Kidney (tissue), 22 donors: ENCODE measurements at places on chromosomes 2 and 18. TPM values are rescaled to one million over a fixed set of nuclear protein-coding genes. Genes with fewer than 3 reads are reported as not detected.
A peak's percentile ranks its signal among the peaks of the same experiment; 100 is the strongest.

- no peak for DNase-seq
These were observed 205.1 kb downstream of the TNS1 start for GRCh38 chr2:217797661-217798069.

DNA sequence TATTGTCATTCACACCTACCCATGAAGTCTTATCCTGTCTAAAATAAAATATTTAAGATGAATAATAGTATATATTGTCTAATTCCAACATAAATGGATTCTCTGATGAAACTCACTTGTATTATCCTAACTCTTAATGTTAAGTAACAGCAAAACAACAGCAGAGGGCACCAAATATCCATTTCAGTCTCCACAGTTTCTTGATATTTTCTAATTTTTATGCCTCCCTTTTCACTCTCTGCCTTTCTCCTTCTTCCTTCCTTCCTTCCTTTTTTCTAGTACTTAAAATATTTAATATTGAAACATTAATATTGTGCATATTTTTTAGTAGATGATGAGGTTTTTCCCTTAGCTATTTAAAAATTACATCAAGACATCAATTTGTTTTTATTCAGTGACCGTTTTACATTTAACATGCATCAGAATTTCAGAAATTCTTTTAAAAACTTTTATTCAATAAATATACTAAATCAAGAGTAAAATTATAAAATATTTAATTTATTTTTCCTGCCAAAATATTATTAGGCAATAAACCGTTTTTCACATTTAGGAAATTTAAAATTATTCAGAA, 97.6 kb downstream of the WDR7 start:
- peak; percentile 47 for DNase-seq

Gene CDH19
- 0.37 TPM for polyA plus RNA-seq

DNA sequence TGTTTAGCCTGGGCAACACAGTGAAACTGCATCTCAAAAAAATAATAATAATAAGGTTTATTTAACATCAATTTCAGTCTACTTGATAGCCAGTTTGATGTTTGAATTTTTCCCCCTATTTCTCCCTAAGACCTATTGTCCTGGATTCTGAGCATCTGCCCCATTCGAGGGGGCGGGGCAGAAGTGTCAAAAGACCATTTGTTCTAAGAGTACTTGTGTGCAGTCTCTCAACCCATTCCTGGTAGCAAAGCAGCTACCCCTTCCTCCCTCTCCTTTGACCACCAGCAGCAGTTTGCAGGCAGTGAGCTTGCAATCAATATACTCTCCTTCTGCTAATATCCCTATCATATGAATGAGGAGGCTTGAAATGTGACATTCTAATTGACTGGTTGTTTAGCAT, 71.9 kb downstream of the VWC2L start:
- no peak for DNase-seq

GRCh38 chr2:204005940-204006721, 69.6 kb downstream of the ICOS start:
- no peak for DNase-seq

- no peak for DNase-seq
These were observed 54.7 kb upstream of the TGFA start for GRCh38 chr2:70608373-70608772.

DNA sequence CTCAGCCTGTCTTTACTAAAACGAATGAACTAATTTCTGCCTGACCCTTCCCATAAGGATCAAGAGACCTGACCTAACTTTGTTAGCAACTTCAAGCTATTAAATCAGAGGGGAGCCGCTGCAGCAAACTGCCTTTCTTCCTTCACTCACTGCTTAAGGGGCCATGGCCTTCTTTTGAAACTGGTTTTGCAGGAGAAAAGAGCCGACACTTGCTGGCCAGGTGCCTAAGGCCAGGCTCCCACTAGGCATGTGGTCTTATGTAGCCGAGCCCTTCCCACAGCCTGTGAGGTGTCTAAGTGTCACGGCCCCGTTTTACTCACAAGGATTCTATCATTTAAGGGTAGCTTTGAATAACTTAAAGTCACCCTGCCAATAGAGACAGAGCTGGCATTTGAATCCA, 130.8 kb downstream of the ZNF236 start:
- DNase-seq: no peak

DNA sequence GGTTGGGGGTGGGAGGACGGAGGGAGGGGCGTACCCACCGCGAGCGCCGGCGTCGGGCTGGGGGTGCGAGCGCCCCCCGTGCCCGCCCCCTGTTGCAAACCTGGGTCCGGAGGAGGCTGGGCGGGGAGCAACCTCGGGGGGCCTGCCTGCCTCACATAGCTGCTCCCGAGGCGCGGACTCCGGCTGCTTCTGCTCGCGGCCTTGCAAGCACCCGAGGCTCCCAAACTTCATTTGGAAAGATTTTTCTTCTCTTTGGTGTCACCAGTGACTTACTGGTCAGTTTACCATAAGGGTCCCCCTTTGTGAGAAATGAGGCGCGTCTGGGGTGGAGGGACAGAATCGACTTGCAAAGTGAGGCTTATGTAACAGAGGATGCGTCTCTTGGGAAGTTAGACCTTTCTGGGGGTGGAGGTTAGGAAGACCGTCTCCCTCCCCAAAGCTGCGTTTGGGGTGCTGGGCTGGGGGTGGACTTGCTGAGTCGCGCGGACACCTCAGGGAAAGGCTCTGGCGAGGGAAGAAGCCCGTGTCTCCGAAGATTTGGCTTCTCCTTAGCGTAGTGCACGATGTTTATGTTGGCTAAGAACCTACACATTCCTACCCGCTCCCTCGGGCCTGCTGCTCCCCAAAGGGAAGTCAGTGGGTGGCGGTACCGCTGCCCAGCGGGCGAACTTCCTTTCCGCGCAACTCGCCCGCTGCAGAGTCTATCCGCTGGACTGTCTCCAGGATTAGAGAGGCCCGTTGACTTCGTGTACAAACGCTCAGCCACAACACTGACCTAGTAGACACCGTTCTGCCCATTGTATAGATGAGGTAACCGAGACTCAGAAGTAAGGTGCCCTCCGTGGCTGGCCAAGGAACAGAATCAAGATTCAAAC, 559 bp downstream of the TMEM37 start:
- peak; percentile 42 for DNase-seq

DNA sequence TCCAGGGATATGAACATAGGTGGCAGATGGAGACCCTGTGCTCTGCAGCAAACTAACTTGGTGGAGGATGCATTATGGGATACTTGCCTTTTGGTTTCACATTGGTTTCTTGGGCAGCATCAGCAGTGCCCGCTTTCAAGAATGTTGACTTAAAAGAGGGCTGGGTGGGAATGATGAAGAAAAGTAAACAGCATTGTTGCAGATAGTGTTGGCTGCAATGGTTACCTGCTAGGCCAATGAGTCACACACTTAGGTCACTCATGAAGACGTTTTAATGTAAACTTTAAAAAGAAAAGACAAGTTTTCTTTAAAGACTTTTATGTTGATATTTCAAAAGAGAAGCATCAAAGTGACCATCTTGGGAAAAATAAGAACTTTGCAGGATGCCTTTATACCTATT, 26.1 kb upstream of the FAM237A start:
- no peak for DNase-seq

- no peak for DNase-seq
These were observed 105.1 kb upstream of the TTC27 start for GRCh38 chr2:32522770-32523169.

DNA sequence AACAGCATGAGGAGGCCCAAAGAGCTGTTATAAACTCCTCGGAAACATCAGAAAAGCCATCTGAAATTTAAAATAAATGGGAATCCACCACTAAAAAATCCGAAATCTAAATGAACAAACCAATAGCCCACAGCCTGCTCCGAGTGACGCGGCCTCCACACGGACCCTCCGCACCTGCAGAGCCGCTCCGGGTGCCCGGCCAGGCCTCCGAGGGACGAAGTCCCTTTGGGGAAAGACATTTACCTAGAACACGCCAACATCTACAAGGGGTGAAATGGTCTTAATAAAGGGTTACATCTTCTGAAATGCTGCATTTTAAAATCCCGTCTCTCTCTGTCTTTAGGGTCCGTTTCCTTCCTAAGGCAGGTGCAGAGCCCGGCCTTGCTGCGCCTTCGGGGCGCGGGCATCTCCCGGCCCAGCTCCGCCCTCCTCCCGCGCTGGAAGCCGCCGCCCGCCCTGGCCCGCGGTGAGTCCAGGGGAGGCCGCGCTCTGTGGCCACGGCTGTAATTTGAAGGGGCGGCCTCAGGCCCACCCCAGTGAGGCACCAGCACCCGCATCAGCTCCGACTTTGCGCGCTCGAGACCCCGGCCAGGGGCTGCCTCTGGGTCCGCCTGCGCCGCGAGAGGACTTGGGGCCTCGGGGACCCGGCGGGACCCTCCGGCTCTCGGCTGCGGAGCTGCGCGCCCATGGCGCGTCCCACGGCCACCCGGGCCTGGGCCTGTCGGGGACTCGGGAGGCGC, 42.3 kb upstream of the CTDP1 start:
- DNase-seq: no peak

- DNase-seq: no peak
These were observed 59.7 kb downstream of the DYSF start for GRCh38 chr2:71513096-71513495.

Gene ANXA4
- 168 TPM for polyA plus RNA-seq

GRCh38 chr2:120847700-120848321, 112.1 kb downstream of the GLI2 start:
- DNase-seq: peak; percentile 87

GRCh38 chr2:234517971-234518370, 21.1 kb upstream of the ARL4C start:
- no peak for DNase-seq

DNA sequence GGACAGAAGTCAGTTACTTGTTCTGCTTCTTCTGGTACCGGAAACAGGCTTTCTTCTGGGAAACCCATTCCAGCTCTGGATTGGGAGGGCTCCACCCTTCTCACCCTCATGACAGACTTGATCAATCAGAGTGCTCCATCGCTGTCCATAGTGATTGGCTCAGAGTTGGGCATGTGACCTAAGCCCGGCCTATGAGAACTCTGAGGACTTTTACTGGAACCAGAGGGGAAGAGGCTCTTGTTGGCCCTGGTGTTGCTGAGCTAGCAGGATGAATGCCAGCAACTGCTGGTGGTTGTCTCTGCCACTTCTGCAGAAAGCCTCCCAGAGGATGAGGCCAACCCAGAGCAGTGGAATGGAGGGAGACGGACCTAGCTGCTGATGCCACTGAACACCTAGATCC, 33.3 kb downstream of the TMEM37 start:
- DNase-seq: no peak
